Lower leg skin (tissue), 4 donors: ENCODE measurements at places on chromosomes 2 and 18. TPM values are rescaled to one million over a fixed set of nuclear protein-coding genes. Genes with fewer than 3 reads are reported as not detected.

- DNase-seq = no peak
These were observed 610.2 kb downstream of the DCC start for GRCh38 chr18:52950155-52950554.

- no peak for DNase-seq
These were observed 132.8 kb upstream of the REG3A start for GRCh38 chr2:79292239-79292957.

- DNase-seq = no peak
These were observed 259.8 kb downstream of the PHLPP1 start for GRCh38 chr18:62974928-62975675.

DNA sequence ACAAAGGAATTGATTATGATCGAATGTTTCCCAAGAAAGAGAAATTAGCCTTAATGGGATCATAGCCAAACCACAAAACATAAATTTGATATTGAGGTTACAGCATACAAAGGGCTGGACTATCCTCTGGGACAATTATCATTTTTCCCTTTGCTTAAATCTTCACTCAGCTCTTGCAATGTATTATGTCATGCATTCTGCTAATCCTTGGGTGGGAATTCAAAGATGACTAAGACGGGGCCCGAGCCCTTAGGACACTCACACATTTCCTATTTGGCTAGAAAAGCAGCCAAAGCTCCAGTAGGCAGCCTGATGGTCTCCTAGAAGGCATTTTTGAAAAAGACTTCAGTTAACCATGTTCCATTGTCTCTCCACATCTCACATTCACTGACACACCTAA is 17.2 kb upstream of the NMI start:
- no peak for DNase-seq

Gene IGFBP2
- 40.4 TPM for total RNA-seq

Gene RAPGEF4
- 25.8 TPM for total RNA-seq

Gene FSHR
- not detected for total RNA-seq
